Hindlimb muscle (tissue), 1 donor: ENCODE measurements at places on chromosomes 6 and 20.

- no peak for DNase-seq
Measured at GRCh38 chr6:2266031-2266795, 20.8 kb upstream of the GMDS start.

GRCh38 chr6:138428944-138429598 is 25.0 kb downstream of the HEBP2 start:
- DNase-seq, result peak; percentile 49

DNA sequence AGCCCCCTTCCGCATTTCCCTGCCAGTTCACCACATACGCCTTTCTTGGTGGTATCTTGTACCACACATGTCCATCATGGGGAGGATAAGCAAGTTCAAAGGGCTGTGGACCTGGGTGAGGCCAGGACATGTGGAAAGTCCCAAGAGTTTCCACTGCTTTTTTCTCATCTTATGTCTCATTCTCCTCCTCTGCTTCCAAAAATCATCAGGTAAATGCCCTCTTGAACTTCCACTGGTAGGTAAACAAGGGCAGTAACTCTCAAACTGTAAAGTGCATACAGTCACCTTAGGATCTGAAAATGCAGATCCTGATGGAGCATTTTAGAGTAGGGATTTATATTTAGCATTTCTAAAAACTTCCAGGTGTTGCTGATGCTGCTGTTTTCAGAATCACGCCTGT is 7.9 kb upstream of the SIRT5 start:
- DNase-seq, result no peak

DNA sequence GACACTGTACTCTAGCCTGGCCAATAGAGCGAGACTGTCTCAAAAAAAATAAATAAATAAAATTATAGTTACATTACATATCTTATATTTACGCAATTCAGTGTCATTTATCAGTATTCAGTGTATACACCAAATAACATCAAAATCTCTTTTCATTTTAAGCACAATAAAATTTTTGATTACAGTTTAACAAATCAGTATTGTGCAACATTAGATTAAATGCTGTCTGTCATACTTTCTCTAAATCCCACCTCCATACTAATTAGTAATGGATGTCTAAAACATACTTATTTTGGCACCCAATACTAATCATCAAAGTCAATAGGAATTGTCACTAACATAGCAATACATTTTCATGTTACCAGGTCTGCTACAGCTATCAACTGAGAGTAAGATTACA is 27.4 kb downstream of the IBTK start:
- no peak for DNase-seq

DNA sequence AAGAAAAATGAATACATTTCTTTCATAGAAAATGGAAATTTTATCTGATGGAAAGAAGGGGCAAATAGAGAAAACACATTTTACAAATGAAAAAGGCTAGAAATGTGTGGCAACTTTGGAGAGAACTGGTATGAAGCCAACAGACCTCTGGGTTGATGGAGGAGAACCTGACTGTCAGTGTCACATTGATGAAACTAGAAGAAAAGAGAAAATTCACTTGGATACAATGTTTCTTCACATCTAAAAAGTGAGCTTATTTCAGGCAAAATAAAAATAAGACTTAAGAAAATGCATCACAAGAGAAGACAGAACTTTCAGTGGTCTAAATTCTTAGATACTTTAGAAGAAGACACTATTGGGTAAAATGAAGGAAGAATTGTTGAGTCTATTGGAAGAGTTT is at the start of gene OR12D2:
OR12D2 (plus strand) TSS at position 301 of the 400 bp plus-strand sequence. CDS start 1,069 bp downstream, outside the sequence.
- no peak for DNase-seq

DNA sequence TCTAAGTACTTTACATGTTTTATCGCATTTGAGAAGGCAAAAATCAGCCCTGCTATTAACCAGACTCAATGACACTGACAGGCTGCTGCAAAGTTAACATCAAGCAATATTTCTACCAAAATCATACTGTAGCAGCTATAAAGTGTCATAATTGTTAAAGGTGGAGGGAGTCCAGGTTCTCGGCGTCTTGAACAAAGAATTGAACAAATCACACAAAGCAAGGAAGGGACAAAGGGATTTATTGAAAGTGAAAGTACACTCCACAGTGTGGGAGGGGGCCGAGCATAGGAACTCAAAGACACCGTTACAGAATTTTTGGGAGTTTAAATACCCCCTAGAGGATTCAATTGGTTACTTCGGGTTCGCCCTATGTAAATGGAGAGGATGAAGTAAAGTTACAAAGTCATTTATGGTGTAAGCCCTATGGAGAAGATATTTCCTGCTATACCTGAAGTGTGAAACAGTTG is 12.9 kb upstream of the ZNF391 start:
- peak; percentile 9 for DNase-seq
